Activated CD8-positive, alpha-beta memory T cell treated with anti-CD3 and anti-CD28 coated beads for 1 hour (primary cell): ENCODE measurements at places on chromosomes 2 and 18.

GRCh38 chr2:205270689-205271088 lies 411.6 kb upstream of the NRP2 start:
- no peak for DNase-seq

DNA sequence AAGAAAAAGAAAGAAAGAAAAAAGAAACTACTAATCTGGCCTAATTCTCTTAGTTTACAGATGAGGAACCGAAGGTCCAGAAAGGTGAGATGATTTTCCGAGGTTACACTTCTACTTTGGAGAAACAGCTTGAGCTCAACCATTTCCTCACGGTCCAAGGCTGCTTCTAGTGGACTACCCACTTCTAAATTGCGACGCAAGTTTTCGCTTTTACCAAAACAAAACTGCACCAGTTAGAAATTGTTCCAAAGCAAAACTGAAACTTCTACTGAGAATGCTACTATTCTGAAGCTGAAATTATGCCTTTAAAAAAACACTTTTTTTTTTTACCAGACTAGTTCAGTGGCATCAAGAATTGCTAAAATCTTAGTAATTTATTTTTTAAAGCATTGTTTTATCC lies 101.6 kb downstream of the INO80D start:
- DNase-seq = no peak

DNA sequence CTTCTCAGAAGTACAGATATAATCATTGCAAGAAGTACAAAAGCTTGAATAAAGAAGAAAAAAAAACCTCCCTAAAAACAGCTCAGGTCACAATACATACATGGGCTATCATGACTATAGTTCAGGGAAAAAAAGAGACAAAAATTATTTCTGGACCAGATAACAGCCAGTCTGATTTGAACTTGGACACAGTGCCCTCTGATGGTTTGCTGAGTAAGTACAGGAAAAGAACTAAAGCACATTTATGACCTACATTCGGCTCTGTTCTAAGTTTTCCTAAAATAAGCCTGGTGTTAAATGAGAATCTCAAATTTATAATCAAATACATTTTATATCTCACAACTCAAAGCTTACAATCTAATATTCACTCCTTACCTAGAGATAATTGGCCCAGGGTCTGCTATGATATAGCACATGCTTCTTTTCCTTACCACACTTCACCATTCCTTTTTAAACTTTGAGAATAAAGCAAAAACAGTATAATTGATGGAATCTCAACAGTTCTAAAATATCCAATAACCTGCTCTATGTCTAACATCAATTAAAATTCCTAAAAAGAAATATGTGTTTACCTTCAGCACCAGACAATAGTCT lies 81.1 kb downstream of the RAPH1 start:
- no peak for DNase-seq

- DNase-seq = no peak
Measured at GRCh38 chr2:188248513-188248912, 43.2 kb upstream of the GULP1 start.

DNA sequence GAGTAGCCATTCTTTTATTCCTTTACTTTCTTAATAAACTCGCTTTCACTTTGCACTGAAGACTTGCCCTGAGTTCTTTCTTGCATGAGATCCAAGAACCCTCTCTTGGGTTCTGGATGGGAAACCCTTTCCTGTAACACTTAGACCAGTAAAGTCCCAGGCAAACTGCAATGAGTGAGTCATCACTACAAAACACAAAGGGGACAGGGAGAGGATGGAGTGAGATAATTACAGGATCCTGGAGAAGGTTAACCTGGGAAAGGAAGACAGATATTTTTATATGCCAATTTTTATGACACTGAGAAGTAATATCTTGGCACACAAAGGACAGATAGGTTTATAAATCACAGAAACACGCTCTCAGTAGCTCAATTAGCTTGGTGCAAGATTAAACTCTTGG lies 48.7 kb downstream of the EHD3 start:
- no peak for DNase-seq

DNA sequence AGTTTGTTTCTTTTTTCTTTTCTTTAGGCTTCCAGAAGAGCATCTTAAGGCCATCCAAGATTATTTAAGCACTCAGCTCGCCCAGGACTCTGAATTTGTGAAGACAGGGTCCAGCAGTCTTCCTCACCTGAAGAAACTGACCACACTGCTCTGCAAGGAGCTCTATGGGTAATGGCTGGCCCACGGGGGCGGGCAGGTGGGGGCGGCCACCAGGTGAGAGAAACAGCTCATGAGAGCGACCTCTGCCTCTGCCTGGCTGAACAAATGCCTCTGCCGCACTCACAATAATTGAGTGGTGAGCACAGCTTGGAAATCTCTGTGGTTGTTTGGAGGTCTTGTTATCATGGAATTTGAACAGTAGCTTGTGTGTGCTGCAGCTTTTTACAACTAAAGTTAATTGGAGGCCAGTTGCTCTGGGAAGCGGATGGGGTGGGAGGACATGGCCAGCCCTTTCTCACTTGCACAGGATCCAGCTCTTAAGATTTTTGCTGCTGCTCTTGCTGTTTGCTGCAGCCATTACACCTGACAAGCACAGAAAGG lies 70.4 kb downstream of the INPP5D start:
- no peak for DNase-seq

- DNase-seq = no peak
Measured at GRCh38 chr2:3587021-3587420, 7.9 kb upstream of the COLEC11 start.

GRCh38 chr2:158729451-158729850 lies 65.7 kb upstream of the DAPL1 start:
- DNase-seq = no peak

DNA sequence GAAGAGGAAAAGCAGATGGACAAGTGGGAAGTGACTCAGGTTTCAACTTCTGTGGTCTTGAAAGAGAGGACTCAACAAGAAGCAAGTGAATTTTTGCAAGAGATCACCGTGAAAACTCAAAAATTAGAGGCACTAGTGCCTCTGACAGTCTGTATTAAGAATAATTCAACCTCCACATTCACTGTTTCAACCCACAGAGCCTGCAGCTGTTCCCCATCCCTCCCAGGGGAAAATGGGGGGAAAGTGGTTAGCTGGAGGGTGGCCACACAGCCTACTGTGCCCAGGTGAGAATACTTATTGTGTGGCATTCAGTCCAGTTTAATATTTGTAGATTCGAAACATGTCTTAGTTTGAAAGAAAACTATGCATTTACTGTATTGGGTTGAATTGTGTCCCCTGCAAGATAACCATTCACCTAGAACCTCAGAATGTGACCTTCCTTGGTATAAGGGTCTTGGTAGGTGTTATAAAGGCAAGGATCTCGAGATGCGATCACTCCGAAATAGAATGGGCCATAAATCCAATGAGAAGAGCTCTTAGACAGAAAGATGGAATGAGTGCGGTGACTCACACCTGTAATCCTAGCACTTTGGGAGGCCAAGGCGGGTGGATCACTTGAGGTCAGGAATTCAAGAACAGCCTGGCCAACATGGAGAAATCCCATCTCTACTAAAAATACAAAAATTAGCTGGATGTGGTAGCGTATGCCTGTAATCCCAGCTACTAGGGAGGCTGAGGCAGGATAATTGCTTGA lies 94.3 kb downstream of the IRS1 start:
- no peak for DNase-seq

- DNase-seq = no peak
Measured at GRCh38 chr18:23623040-23623439, 36.7 kb upstream of the NPC1 start.

GRCh38 chr2:174561283-174561971 lies 36.2 kb downstream of the WIPF1 start:
- no peak for DNase-seq

DNA sequence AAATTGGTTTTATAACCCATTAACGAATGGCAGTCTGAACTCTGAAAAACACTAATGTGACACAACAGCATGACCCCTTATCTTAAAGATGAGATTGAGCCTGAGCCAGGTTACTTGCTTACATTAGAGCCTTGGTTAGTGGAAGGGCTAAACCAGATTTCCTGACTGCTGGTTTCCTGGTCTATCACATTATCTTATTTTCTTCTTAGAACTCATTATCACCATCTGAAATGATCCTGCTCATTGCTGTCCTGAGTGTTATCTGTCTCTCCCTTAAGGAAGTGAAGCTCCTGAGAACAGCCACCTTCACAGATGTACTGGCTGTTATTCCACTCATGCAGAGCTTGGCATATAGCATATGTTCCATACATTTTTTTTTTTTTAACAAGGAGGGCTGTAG lies 9.0 kb upstream of the NRP2 start:
- DNase-seq = no peak

GRCh38 chr2:113198790-113199612 lies 25.2 kb downstream of the PSD4 start:
- DNase-seq = peak; percentile 26

DNA sequence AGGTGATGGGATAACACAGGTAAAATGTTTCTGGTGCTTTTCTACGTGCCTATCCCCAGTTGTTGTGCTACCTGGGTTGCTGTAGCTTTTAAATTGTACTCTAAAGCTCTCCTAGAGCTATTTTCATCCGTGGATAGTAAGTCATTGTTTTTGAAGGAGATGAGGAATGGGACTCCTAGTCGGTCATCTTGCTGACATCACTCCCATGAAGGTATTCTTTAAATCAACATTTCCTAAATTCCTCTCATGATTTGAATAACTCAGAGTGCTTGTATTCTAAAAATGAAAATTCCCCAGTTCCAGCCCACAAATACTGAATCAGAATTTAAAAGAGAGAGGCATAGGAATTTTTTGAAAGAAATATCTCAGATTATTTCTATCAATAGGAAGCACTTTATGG lies 44.3 kb downstream of the CCDC148 start:
- DNase-seq = no peak

DNA sequence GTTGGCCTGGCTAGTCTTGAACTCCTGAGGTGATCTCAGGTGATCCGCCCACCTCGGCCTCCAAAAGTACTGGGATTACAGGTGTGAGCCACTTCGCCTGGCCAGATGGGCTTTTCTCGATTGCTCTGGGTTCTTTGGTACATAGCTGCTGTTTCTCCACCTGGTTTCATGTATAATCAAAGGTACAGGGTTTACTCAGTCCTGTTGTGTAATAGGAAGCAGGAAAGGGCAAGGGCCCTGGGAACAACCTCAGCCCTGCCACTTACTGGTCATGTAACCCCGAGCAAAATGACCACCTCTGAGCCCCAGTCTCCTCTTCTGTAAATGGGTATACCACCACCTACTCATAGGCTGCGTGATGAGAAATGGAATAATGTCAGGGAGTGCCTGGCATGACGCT lies 34.0 kb downstream of the RMC1 start:
- DNase-seq = no peak

DNA sequence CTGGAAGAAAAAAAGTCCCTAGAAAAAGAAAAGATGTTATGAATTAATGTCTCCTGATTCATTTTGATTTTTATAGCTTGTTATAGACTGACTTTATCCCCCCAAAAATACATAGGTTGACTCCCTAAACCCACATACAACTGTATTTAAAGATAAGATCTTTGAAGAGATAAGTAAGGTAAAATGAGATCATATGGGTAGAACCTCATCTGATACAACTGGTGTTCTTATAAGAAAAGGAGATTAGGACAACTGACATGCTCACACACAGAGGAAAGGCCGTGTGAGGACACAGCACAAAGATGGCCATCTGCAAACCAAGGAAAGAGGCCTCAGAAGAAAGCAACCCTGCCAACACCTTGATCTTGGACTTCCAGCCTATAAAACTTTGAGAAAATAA lies 117.5 kb downstream of the CD226 start:
- DNase-seq = no peak

GRCh38 chr18:71598374-71598773 lies 945.8 kb downstream of the CBLN2 start:
- no peak for DNase-seq

- DNase-seq = no peak
Measured at GRCh38 chr18:79445696-79446561, 50.2 kb downstream of the NFATC1 start.

- no peak for DNase-seq
Measured at GRCh38 chr2:114659880-114660279, 217.4 kb downstream of the DPP10 start.

DNA sequence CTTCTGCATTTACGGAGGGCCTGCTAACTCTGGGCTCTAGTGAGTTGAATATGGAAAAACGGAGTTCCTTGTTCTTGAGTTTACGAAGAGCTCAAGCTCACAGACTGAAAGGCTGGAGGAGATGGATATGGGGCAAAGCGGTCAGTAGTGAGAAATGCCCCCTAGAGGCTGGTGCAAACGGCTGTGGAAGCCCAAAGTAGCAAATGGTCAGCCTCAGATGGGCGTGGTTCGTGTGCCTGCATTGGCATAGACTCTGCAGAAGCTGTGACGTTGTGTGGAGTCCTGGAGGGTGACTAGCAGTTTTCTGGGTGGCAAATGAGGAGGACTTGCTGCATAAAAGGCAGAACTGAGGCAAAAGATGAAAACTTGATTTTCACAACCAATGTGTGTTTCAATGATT lies 93.6 kb upstream of the TWIST2 start:
- DNase-seq = no peak

GRCh38 chr2:69660637-69661036 lies 17.1 kb upstream of the AAK1 start:
- DNase-seq = no peak

DNA sequence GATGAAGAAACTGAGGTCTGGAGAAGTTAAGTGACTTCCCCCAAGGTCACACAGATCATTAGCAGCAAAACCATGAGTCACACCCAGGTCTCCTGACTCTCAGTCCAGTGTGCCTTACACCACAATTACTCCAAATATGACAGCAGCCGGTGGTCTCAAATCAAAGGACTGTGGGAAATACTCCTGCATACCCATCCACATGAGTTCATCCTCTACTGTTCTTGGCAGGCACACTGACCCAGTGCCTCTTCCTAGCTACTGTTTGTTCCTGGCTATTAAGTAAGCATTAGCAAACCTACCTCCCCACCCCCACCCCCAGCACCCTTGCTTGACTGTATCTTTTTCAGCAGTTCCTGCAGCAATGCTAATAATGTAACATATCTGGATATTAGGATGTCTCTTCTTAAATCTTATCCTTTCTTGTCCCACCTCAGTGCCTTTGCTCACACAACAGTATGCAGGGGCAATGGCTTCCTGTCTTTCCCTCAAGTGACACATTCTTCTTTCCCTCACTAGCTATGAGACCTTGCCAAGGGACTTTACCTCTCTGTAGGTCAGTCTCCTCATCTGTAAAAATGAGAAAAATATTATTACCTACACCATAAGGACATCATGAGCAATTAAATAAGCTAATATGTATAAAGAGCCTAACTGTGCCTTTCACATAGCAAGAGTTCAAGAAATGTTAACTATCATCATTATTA lies 46.2 kb downstream of the FAM98A start:
- DNase-seq = no peak

DNA sequence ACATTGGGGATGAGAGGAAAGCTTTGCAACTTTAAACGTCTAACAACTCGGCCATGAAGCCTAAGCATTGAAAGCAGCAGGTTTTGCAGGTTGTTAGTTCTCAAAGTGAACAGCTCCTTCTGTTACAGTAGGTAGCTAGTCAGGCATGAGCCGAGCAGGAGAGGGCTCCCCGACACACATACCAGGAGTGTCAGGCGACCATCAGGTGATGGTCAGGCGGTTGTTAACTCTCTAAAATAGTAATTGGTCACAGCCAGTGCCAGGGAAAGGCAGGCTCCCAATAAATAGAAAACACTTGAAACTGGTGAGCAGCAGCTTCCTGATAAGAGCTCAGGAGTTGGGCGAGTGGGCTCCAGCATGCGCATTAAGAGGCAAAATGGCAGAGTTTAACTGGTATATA lies 53.5 kb upstream of the DAPL1 start:
- no peak for DNase-seq

GRCh38 chr2:2647141-2647541 lies 316.1 kb upstream of the MYT1L start:
- no peak for DNase-seq
